ENCODE measurements at places on chromosomes 3 and 15.

DNA sequence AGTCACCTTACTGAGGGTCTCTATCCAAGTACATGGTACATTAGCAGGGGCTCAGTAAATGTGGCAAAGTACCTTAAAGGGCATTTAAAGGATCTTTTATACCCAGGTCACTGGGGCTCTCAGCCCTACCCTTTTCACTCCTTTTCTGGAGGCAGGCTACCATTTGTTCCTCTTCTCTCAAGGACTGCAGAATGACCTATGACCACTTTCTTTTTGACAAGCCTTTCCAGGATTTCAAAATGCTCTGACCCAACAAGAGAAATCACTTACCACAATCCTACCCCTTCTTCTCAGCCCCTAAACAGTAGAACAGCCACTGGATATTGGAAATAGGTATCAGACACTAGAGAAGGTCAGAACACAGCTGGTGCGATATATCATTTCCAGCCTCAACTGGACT lies 221.8 kb upstream of the TPRG1 start:
- DNase-seq = no peak

GRCh38 chr15:42185801-42186200 lies 22.3 kb downstream of the VPS39 start:
- no peak for DNase-seq

DNA sequence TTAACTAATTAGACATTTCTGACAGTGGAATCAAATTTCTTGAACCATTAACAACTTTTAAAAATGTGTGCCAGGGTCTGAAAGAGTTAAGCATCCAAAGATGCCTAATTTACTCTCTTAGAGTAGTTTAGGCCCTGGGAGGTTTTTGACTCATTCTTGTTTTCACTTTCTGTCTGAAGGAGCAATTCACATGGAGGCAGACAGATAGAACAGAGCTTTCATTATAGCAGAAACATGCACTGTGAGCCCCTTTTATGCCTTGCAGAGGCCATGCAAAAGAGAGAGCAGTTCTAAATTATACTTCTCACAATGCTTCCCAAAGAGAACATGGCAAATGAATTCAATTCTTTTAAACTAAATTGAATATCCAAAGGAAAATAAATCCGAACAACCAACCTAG lies 554.8 kb downstream of the MFSD1 start:
- DNase-seq = no peak

DNA sequence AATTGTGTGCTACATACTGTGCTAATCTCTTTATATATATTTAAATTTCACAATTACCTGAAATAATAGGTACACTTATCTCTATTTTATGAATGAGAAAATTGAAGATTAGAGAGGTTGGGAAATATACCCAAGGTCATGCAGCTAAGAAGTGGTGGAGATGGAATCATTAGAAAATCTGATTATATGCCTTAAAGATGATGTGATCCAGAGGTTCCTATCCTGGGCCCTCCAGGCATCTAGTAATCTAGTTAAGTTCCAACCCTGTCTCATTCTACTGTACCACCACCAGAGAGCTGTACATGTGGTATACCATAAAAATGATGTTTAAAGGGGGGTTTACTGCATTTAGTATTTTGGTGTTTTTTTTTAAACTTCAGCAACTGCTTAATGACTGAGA lies 40.7 kb downstream of the SYN2 start:
- no peak for DNase-seq

GRCh38 chr15:44064706-44065105 lies 130.4 kb downstream of the FRMD5 start:
- DNase-seq = no peak

DNA sequence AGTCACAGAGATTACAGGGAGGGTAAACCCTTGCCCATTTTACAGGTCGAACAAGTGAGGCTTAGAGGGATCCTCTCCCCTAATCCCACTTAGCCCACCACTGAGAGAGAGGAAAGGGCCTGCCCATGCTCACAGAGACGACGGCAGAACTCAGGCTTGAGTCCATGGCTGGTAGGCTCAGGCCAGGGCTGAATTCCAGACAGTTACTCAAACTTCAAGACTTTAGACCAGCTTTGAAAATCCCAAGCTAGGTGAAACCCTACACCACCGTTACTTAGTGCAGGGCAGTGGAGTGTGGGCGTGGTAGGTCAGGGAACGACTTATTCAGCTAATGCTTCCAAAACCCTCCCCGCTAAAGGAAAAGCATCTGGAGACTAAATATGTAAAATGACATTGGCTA lies 16.4 kb downstream of the GRIP2 start:
- no peak for DNase-seq

Data from Kasumi-1 (cell line).